ENCODE measurements at places on chromosomes 16 and 17.

DNA sequence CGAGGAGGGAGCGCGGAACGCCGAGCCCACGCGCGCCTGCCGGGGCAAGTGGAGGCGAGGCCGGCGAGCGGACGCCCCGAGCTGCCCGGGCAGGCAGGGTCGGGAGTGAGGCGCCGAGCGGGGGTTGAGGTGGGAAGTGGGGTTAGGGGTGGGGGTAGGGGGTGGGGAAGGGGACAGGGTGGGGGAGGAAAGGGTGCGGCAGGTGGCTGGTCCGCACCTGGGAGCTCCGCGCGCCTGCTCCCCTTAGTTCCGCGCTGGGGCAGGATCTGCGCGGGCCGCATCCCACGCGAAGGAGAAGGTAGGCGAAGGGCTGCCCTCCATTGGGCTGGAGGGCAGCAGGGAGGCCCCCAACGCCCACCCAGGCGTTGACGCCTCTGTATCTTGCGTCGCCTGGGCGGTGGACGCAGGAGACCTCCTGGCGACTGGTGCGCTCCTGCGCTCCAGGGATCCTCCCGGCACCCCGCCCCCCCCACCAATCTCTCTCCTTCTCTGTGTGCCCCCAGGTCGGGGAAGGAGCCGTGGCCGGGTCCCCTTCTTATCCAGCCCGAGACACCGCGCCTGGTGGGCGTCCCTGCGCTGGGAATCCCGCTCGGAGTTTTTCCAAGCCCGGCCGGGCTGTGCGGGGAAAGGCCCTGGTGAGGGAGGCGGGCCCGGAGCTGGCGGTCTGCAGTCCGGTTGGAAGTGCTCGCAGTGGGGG is 51.3 kb upstream of the AMZ2 start:
- DNase-seq, result no peak

DNA sequence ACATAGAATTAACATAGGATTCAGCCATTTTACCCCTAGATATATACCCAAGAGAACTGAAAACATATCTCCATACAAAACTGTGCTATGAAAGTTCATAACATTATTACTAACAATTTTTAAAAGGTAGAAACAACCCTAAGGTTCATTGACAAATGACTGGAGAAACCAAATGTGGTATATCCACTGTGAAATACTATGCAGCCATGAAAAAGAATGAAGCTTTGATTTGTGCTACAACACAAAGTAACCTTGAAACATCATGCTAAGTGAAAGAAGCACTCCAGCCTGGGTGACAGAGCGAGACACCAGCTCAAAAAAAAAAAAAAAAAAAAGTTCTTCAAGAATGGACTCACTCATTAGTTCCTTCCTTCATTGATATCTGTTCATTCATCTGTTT is 580 bp downstream of the CD300LD start:
- no peak for DNase-seq

DNA sequence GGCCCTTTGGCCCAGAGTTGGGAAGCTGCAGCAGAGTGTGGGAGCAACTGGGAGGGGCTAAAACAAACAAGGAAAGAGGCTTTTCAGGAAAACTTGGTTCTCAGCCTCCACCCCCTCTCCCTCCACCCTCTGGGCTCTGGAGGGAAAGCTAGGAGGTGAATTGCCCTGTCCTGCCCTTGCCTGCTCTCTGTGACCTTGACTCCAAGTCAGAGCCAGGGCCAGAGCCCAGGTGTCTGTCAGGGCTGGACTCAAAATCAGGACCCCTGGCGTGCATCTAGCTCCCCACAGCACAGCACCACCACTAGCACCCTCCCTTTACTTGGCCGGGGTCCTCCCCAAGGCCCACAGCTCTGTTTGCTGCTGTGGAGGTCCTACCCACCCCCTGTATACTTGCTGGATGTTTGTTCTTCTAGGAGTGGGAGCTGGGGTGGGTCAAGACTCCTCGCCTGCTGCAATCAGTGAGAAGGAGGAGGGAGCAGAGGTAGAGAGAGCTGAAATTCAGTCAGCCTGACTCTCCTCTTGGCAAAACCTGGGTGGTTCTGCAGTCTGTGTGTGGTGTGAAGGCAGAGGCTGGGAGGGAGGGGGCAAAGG is 2.8 kb upstream of the NR1D1 start:
- no peak for DNase-seq

GRCh38 chr17:8789743-8790142 is 9.4 kb downstream of the MFSD6L start:
- no peak for DNase-seq

DNA sequence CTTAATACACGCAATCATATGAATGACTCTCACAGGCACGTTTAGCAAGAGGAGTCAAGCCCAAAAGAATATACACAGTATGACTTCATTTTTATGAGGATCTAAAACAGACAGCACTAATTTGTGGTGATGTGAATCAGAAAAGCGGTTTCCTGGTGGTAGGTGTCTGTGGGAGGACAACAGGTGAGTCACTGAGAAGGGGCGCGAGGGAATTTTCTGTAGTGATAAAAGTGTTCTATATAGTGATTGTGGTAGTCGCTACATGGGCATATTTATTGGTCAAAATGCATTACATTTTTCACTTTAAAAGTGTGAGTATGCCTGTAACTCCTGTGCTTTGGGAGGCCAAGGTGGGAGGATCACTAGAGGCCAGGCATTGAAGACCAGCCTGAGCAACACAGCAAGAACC is 7.6 kb upstream of the TNRC6A start:
- peak; percentile 27 for DNase-seq

DNA sequence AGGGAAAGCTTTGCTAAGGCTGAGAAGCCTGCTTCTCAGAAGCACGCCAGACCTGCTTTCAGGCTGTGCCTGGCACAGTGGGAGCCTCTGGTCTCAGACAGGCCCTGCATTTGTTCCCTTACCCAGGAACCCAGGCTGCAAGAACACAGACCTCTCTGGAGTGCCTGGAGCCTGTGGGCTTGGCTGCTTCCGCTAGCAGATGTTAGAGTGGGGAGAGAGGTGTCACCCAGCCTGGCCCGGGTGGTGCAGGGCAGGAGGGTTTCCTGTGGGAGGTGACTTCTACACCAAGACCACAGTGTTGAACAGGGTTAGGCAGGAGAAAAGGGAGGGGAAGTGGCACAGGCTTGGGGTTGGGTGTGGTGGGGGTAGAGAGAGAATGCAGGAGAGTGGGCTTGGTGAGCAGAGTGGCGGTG is 35.8 kb upstream of the ADGRG1 start:
- DNase-seq, result peak; percentile 64

- no peak for DNase-seq
These were observed 3.7 kb downstream of the CAPNS2 start for GRCh38 chr16:55570159-55570558.

DNA sequence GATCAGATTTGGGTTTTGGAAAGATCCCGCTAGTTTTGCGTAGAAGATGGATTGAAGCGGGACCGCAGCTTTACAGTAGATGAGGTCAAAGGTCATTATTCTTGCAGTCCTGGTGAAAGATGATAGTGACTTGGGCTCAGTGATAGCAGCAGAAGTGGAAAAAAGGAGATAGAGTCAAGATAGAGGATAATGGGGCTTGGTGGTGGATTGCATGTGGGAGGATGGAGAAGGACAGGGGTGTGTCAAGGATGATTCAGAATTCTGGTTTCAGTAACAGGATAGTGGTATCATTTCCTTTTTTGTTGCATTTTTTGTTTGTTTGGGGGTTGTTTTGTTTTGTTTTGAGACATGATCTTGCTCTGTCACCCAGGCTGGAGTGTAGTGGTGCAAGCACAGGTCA is 28.7 kb downstream of the CHD9NB start:
- no peak for DNase-seq

GRCh38 chr16:46783800-46784199 is 35.7 kb upstream of the MYLK3 start:
- no peak for DNase-seq

DNA sequence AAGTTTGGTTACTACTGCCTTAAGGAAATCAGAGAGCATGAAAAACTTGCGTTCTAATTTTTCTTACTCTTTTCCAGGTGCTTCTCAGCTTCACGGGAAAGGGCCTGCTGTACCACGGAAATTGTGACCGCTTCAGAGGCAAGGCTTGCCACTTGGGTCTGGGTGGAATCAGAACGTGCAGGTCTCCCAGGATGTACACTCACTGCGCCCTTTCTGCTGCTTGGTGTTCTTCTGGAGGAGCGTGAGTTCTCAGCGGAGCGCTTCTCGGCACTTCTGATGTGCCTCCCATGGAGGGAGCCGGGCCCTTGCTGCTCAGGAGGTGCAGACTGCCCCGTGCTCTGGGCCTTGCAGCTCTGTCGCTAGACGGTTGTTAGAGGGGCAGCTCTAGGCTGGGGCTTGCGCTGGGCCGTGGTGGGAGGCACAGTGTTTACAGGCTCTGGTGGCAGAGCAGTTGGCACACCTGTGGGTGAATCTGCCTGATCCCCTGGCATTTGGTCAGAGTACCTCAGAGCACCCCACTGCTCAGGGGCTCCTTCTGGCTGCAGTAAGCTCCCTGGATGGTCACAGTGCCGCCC is 32.8 kb downstream of the UBN1 start:
- no peak for DNase-seq
